A549 treated with CORT108297 at 1 μM for 4 hours (cell line): ENCODE measurements at places on chromosomes 4 and X. TPM values are rescaled to one million over a fixed set of nuclear protein-coding genes. Genes with fewer than 3 reads are reported as not detected.

The MSX1 gene
- 5.6 to 11.8 TPM (median 9.9 TPM) in 5 replicates for total RNA-seq

The FGF5 gene
- 0.23 to 0.79 TPM (median 0.32 TPM) in 5 replicates for total RNA-seq

The IL15 gene
- 10.1 to 14.3 TPM (median 12.0 TPM) in 5 replicates for total RNA-seq

The PASD1 gene
- not detected in 5 replicates for total RNA-seq

The FAM47A gene
- total RNA-seq, result not detected in 5 replicates

The PDGFRA gene
- total RNA-seq, result 0.30 to 0.76 TPM (median 0.60 TPM) in 5 replicates

The CDKL5 gene
- 4.4 to 7.5 TPM (median 4.9 TPM) in 5 replicates for total RNA-seq

The FAM13A gene
- total RNA-seq, result 4.6 to 6.2 TPM (median 5.6 TPM) in 5 replicates

The NHSL2 gene
- total RNA-seq, result 0.30 to 0.41 TPM (median 0.36 TPM) in 5 replicates

The PHKA2 gene
- 10.9 to 14.3 TPM (median 12.7 TPM) in 5 replicates for total RNA-seq
